ENCODE measurements at places on chromosomes 3 and 15. TPM values are rescaled to one million over a fixed set of nuclear protein-coding genes. Genes with fewer than 3 reads are reported as not detected.

GRCh38 chr3:134803051-134803505 lies 8.0 kb downstream of the EPHB1 start:
- DNase-seq, result no peak

- peak; percentile 25 for DNase-seq
These were observed 36.7 kb downstream of the RGMA start for GRCh38 chr15:93052090-93052879.

- DNase-seq, result no peak
These were observed 67.8 kb upstream of the CHRNB4 start for GRCh38 chr15:78708713-78709260.

DNA sequence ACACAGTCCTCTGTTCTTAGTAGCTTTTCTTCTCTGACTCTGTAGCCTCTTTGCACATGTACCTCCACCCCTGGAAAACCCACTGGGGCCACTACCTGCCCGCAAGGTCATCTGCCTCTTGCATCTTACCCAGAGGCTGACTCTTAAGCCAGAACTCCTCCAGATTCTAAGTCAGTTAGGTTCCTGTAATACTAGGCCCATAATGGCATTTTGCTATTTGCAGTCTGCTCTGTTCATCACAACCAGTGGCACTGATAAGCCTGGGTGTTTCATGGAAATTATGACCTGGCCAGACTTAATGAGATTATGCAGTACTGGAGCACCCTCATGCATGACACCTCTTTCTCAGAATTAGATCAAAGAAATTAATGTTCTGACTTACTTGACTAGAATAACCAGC lies 31.7 kb upstream of the ATG7 start:
- DNase-seq, result no peak

The HGD gene
- 1.3 TPM for total RNA-seq

The ARRDC4 gene
- total RNA-seq, result 19.0 TPM

The ISLR gene
- 28.5 TPM for total RNA-seq
